ENCODE measurements at places on chromosomes 6 and 20.

DNA sequence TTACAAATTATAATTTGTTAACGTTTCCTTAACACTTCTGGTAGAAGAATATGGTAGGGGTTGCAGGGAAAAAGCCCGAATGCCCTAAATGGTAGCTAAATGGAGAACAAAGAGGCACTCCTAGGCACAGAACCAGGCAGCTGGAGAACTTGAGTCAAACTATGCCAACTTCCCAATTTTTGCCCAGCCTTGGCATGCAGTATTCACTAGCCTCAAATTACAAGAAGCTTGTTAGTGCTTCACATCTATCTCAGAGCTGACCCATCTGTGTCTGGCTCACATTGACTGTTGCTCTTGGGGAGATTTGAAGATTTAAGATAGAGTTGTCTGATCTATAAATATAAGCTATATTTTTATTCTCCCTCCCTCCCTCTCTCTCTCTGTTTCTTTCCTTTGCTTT is 19.4 kb upstream of the LRFN2 start:
- DNase-seq: no peak

- no peak for DNase-seq
Measured at GRCh38 chr6:144564202-144564601, 279.1 kb downstream of the UTRN start.

- DNase-seq: peak; percentile 39
Measured at GRCh38 chr20:21395666-21396598, 1.4 kb downstream of the NKX2-4 start.

DNA sequence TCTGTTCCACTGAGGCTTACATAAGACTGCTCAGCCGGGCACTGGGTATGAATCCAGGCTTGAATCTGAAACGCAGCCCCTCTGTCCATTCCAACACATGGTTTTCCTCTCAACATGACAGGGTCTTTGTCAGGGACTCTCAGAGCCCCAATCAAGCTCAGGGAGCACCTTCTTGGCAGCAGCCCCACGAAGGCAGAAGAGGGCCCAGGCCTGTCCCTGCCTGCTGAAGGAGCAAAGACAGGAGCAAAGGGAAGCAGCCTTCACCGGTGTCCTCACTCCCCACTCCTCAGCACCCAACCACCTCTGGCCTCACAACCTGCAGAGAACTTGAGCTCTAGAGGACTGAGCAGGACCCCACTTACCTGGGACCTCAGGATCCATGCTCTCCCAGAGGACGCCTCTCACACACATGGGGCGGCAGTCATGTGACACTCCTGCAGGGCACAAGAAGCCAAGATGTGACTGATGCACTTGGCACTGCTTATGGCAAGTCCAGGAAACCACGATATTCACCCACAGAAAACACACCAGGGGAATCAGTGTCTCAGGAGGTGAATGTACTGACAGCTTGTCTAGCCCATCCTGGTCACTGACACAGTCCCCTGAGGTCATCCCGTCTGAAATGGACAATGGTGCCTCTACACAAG is 4.3 kb downstream of the SNHG17 start:
- no peak for DNase-seq

DNA sequence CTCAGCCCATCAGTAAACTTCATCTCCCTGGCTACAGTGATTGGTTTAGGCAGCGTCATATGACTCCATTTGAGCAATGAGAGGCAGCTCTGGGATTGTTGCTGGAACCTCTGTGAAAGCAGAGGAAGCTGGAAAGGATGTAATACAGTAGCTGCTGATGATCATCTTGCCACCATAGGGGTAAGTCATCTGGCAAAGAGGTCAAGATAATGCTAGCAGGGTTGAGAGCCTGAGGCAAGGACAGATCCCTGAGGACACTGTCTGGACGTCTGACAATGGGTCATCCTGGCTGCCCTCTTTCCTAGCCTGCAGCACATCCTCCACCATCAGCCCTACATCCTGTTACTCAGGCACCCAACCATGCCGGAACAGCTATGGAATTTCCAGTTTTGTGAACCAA is 25.5 kb upstream of the FKBP1A start:
- DNase-seq: no peak

GRCh38 chr6:134995536-134995935 is 45.6 kb upstream of the ALDH8A1 start:
- DNase-seq: no peak

DNA sequence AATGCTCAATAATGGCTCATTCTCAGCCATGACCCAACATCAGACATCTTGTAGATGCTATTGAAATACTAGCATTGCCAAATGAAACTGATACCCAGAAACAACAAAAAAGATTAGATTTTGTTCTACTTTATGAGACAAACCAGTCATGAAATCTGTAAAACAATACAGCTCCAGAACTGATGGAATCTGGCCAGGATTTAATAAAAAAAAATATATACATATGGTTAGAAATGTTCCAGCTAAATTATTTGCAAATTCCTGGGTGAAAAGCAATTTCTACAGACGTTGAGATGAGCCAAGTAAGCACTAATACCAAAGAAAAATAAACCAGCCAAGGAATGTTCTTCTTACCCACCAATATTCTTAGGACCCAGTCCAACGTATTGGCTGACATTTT is 201.3 kb downstream of the EPHA7 start:
- no peak for DNase-seq

GRCh38 chr20:32978009-32978335 is 26.3 kb downstream of the SUN5 start:
- no peak for DNase-seq

- DNase-seq: no peak
Measured at GRCh38 chr6:15352845-15353244, 107.0 kb downstream of the JARID2 start.

DNA sequence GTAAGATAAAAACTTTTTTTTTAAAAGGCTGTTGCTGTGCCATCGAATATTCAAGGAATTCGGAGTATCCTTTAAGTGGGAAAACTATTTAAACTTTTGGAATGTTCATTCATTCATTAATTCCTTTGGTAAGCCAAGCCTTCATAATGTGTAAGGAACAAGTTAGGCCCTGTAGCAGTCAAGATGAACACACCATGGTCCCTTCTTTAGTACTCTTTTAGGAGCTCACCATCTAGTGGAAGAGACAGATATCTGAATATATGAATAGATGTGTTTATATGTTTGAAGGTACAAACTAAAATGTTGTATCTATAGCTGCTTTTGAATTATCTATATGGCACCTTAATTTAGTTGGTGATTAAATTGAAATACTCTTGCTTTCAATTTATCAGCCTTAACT is 5.8 kb downstream of the SPO11 start:
- DNase-seq: no peak

GRCh38 chr20:51360451-51361201 is 181.9 kb downstream of the NFATC2 start:
- no peak for DNase-seq

DNA sequence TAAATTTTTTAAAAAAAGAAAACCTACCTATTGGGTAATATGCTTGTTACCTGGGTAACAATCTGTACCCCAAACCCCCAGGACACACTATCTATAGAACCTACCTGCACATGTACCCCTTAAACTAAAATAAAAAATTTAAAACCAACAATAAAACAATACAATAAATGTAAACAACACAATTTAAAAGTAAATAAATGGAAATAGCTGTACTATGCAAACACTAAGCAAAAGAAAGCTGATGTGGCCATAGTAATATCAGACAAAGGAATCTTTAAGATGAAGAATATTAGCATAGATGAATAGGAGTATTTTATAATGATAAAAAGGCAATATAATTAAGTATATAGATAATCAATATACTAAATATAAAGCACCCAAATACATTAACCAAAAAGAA is 50.3 kb downstream of the ROS1 start:
- DNase-seq: no peak

GRCh38 chr6:156595476-156595875 is 181.7 kb upstream of the ARID1B start:
- DNase-seq: no peak

DNA sequence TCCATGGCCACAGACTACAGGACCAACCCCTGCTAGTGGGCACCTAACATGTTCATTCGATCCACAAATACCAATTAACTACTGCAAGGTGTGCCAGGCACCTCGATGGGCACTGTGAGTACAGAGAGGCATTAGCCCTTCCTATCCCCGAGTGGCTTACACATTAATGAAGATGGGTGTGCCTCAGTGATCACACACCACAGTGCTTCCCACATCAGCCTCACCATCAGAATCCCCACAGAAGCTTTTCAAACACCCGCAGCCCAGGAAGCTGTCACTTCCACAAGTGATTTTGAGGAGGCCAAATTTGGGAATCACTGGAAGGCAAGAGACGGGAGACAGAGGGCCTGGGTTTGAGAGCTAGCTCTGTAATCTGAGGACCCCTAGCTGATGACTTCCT is 23.7 kb downstream of the EZR start:
- DNase-seq: no peak

GRCh38 chr6:119328892-119329793 is 20.4 kb downstream of the MAN1A1 start:
- DNase-seq: no peak

DNA sequence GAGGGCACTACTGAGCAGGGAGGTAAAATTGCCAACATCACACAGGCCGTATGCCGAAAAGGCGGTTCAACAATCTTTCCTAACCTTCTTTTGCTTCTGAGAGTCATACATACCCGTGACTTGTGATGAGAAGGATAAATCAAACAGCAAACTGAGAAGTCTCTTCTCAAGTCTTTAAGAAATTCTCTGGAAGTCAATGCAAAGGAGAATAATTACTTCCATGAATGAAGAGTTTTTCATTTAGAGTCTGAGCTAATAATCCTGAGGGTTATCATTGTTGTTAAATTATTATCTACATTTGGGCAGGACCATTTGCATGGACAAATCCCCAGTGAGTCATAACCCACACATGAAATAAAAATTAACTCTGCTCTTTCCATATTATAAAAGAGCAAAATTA is 22.4 kb upstream of the ILRUN start:
- DNase-seq: no peak

DNA sequence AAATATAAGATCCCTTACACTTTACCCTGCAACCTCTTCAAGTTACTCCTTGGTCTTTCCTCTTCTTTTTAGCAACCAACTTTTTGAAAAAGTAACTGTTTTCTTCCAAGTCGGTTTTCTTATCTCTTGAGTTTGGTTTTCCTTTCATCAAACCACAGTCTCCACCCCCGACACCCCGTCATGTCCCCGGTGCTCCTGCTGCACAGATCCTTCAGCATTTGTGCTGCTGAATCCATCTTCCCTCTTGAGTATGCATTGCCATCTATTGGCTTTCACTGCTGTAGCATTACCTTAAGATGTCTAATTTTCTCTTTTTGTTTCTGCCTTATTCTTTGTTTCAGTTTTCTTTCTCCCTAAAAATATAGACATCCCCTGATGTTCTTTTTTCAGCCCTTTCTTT is 11.9 kb upstream of the TNFRSF21 start:
- no peak for DNase-seq

DNA sequence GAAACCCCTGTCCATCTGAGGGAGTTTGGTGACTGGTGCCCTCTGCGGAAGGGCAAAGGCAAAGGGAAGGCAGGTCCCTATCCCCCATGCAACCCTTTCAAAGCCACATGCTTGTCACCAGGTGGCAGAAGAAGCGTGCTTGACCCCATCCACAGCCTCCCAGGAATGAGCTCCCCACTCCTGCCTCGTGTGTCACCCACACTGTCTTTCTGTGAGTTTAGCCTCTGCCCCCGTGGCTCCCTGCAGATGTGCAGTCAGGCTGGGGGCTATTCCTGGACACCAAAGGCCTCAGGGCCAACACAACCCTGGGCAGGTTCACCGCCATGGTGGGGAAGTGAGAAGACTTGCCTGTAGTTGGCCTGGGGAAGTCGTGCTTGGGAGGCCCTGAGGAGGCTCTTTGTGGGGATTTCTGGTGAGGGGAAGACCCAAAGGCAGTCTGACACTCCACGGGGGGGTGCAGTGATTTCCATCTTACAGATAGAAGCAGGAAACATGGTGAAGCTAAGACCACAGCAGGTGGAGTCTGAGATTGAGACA is 16.6 kb upstream of the PCMTD2 start:
- DNase-seq: no peak

DNA sequence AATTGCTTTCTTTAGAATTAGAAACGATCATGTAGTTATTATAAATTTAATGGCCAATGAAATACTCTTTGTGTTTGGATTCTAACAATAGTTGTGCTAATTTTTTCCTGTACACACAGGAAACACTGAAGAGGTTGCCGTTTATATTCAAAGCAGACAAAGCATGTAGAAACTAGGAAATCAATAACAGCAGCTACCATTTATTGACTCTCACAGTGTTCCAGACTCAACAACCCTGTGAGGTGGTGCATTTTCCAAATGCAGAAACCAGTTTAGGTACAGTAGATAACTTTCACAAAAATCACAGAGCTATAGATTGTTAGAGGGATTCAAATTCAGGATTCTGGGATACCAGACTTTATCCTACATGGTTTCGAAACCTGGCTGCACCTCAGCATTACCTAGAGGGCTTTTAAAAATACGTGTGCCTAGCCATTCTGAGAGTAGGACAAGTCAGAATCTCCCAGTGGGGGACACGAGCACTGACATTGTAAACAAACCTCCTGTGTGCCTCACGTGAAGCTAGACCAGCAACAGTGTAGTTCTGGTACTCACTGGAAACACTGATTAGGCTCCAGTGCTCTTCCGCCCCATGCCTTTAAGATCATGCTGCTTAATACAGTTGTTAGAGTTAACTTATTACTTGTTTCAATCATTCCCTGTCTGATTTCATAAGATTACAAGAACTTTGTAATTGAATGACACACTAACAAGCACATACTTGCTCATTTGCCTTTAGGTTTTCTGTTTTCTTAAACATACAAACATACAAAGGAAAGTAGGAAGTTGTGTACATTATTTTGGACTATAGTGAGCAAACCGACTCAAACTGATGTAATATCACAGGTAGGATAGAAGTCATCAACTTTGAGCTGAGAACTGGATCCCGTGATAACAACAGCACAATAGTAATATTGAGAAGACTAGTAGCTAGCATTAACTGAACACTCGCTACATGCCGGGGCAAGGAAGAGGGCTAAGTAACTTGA is 65.8 kb downstream of the MAP3K4 start:
- no peak for DNase-seq

DNA sequence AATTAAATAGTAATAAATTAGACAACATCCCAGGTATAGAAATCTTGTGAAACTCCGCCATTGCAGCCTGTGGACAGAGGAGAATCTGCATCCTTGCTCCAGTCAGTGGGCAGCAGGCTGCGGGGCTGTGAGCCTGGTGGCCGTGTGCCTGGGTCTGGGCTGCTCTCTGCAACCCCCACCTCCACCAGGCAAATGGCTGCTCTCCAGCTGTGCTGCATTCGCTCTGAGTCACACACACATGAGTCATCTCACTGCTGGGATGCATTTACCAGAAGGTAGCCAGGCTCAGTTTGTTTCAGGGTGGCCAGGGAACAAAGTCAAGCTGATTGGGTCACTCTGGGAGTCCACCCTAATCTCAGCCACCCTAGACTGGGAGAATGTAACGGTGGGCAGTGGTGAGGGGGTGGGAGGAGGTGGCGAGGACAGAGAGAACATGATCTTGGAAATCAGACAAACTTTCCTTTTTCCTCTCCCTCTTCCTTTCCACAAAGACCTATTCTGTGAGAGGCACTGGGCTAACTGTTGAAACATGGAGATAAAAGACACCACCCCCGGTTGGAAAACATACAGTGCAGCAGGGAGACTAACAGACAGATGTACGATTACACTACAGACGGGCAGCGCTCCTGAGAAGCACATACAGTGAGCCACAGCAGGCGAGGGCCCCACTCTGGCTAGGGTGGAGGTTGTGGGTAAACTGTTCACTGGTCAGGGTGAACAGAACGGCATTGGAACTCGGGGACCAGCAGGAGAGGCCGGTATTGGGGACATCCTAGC is 59.2 kb downstream of the TRAM2 start:
- no peak for DNase-seq

GRCh38 chr6:140252099-140252498 is 877.7 kb upstream of the CITED2 start:
- DNase-seq: no peak

GRCh38 chr6:124573953-124574352 is 388.3 kb upstream of the RNF217 start:
- no peak for DNase-seq
